Caco-2 (cell line): ENCODE measurements at places on chromosomes 11 and 22. TPM values are rescaled to one million over a fixed set of nuclear protein-coding genes. Genes with fewer than 3 reads are reported as not detected.

The SGSM1 gene
- 5.5 and 6.1 TPM in 2 replicates for total RNA-seq

The CHRM1 gene
- total RNA-seq: not detected in 2 replicates

The PAX6 gene
- 0.43 and 0.74 TPM in 2 replicates for total RNA-seq

The ASCL3 gene
- not detected in 2 replicates for total RNA-seq

The CREBZF gene
- 99.4 and 101 TPM in 2 replicates for total RNA-seq

The KRTAP5-8 gene
- total RNA-seq: not detected in 2 replicates

The LRRC56 gene
- 4.3 and 4.4 TPM in 2 replicates for total RNA-seq

The AMPD3 gene
- 10.5 and 13.4 TPM in 2 replicates for total RNA-seq

The AIFM3 gene
- total RNA-seq: 0.73 and 3.0 TPM in 2 replicates

The PDGFD gene
- not detected in 2 replicates for total RNA-seq

The ATP5MG gene
- total RNA-seq: 537 and 576 TPM in 2 replicates

The MOV10L1 gene
- total RNA-seq: 0.30 TPM in 1 of 2 replicates, not detected in the other

The OR51I1 gene
- total RNA-seq: not detected in 2 replicates

The SOX10 gene
- total RNA-seq: not detected in 2 replicates

The APOA5 gene
- total RNA-seq: 1.5 and 2.5 TPM in 2 replicates
